ENCODE measurements at places on chromosomes 2 and 18.

DNA sequence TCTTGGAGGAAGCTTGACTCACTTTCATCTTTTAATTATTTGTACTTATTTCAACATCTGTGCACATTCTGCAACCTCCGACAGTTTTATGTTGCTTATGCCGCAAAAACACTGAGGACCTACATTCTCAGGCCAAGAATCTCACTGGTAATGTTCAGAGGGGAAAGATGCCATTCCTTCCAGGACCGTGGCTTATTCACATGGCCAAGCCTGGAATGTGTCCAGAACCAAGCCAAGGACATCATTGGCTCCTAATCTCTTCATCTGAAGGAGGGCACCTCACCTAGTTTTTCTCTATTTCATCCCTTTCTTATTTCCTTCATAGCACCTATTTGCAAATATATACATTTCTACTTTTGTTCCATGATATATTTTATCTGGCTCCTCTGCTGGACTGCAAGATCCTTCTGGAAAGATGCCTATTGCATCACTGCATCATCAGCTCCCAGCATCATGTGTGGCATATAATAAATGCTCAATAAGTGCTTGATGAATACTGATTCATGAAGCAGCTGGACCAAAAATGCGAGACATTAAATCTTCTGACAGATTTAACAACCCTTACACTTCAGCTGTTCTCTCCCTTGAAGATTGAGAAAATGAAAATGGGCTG, 377.1 kb downstream of the TNS1 start:
- DNase-seq = no peak

DNA sequence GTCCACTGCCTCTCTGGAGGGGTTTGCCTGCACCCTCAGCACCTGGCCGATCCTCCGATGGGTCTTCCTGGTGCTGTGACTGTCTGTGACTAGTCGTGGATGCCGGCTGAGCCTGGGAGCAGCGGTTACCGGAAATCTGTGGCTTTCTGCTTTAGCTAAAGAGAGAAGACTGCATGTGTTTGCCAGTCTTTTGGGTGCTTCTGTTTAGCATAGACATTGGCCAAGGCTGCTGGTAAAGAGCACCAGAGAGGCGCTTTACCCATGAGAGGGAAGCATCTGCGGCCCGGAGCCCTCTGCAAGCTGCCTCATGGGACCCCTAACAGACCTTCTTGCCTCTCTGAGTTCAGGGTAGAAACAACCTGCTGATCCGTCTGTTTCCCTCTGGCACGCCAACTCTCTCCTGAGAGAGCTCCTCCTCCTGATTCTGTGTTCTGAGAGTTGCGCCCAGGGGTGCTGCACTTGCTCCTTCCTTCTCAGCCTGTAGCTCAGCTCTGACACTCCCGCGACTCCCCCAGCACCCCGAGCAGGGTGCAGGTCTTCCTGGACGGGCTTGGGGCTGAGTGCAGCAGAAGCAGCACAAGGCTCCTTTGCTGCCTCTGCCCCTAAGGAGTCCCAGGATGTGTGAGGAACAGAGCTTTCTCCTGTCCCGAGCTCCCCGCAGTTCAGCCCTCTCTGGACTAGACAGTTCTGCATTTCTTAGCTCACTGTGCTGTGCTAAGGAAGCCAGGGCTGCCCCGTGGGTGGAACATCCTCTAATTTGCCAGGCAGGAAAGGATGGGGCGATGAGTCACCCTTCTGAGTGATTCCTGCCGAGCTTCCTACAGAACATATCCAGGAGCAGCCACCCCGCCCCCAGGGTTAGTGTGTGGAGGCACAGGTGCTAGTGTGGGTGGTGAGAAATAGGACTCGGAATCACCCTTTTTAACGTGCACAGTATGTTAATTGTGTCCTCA, 203.2 kb downstream of the SH3RF3 start:
- DNase-seq = no peak

GRCh38 chr18:6414118-6414722, 491 bp downstream of the L3MBTL4 start:
- no peak for DNase-seq

DNA sequence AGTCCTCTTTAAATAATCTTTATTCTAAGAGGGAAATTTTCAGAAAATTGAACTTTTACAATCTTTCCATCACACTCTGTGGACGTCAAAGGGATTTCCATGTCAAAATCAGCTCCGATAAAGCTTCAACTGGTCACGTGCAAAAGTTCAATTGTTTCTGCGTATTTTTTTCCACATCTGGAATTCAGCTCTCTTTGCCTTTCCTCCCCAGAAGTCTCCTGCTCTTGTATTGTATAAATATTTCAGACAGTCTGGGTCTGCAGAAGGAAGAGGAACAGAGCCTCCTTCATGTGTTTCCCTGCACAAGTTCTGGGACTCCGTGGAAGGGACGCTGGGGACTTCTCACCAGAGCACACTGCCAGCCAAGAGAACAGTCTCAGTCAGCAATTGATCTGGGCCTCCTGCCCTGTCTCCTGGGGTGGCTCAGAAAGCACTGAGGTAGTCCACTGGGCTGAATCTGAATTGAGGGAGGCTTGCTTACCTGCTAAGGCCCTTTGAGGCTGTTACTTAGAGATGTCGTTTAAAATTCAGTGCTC, 251.5 kb downstream of the TFCP2L1 start:
- DNase-seq = no peak

GRCh38 chr2:229330952-229331351, 59.9 kb upstream of the PID1 start:
- no peak for DNase-seq

- DNase-seq = no peak
These were observed 225.6 kb downstream of the CYP26B1 start for GRCh38 chr2:71922091-71922490.

Data from activated naive CD8-positive, alpha-beta T cell treated with anti-CD3 and anti-CD28 coated beads, Interleukin-2, amount 50 U/mL, for 16 hours (primary cell).